Upper lobe of left lung (tissue), 6 donors: ENCODE measurements at places on chromosomes 6 and 20. TPM values are rescaled to one million over a fixed set of nuclear protein-coding genes. Genes with fewer than 3 reads are reported as not detected.
A peak's percentile ranks its signal among the peaks of the same experiment; 100 is the strongest.

DNA sequence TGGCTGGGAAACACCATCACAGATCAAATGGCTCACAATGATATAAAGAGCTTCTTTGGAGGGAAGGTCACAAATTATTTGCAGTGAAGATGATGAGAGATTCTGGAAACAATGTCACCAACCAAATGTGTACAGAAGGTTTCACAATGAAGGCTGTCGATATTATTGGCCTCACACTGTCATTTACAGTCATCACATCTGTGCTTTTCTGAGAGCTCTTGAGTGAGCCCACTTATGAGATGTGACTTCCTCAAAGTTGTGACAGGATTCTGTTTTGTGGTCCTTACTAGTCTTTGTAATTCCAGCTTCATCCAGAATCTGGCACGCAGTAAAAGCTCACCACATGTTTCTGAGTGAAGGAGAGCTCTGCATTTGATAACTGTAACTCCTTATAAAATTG, 133.6 kb downstream of the LMBRD1 start:
- H3K27me3 ChIP-seq, result no peaks in the 10 kb centered on the region
- H3K4me1 ChIP-seq, result no peaks in the 10 kb centered on the region
- H3K36me3 ChIP-seq, result no peaks in the 10 kb centered on the region
- no peak overlapping the region for H3K27ac ChIP-seq
- no peak for DNase-seq
- no peak overlapping the region for H3K4me3 ChIP-seq

GRCh38 chr6:160376445-160376844, 28.3 kb downstream of the SLC22A3 start:
- no peak for DNase-seq
- H3K4me3 ChIP-seq, result no peak overlapping the region
- no peaks in the 10 kb centered on the region for H3K4me1 ChIP-seq
- no peaks in the 10 kb centered on the region for H3K27me3 ChIP-seq
- H3K27ac ChIP-seq, result peak overlapping the region; percentile 52

GRCh38 chr6:13709689-13710551, 1.7 kb downstream of the RANBP9 start:
- peaks cover 18% of the 10 kb centered on the region for H3K4me1 ChIP-seq
- no peak for DNase-seq
- H3K4me3 ChIP-seq, result peak overlapping the region; percentile 88
- peak overlapping the region; percentile 97 for H3K27ac ChIP-seq

Gene PRRC2A
- total RNA-seq, result 80.1 TPM

DNA sequence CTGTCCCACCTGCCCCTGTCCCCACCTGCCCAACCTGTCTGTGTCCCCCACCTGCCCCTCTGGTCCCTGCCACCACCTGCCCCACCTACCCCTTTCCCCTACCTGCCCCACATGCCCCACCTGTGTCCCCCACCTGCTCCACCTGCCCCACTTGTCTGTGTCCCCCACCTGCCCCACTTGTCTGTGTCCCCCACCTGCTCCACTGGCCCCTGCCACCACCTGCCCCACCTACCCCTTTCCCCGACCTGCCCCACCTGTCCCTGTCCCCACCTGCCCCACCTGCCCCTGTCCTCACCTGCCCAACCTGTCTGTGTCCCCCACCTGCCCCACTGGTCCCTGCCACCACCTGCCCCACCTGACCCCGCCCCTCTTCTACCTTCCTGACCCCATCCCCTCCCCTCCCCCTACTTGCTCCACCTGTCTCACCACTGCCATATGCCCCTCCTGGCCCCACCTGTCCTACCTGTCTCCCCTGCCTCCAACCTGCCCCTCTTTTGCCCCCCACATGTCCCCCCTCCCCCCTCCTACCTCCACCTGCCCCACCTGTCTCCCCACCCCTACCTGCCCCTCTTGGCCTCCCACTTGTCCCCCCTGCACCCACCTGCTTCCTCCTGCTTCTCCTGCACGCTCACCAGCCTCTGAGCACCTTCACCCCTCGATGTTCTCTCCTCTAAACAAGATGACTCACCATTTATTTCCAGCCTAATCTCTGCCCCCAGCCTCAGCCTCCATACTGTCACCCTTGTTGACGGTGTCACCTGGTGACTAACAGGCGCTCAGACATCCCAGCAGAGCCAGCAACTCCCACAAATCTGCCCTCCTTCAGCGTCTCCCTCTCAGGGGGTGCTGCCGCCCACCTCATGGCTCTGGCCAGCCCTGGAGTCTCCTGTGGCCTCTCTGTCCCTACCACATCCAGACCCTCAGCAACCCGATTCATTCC, 5.6 kb upstream of the MYT1 start:
- H3K27me3 ChIP-seq, result no peaks in the 10 kb centered on the region
- H3K4me3 ChIP-seq, result no peak overlapping the region
- no peaks in the 10 kb centered on the region for H3K4me1 ChIP-seq
- DNase-seq, result no peak

DNA sequence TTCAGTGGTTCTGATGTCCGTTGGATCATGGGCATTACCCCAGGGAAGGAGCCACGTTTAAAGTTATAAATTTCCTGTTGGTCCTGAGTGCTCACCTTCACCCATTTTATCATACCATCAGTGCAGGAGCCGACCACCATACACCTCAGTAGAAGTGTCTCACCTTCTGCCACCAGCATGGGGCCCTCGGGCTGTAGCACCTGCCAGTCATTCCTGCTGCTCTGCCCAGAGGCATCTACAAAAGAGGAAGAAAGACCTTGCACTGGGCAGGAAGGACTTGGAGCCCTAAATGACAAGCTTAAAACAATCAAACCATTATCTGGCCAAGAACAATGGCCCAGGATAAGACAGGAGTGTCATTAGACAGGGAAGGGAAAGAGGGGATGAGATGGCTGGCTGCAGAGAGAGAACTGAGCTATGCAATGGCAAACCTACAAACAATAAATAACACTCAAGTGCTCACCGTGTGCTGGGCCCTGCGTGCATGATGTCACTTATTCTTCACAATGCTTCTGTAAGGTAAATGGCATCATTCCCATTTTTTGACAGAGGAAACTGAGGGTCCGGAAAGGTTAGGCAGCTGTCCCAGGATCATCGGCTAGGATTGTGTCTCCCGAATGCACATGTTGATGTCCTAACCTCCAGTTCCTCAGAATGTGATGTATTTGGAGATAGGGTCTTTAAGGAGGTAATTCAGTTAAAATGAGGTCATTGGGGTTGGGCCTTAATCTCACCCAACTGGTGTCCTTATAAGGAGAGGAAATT, 11.2 kb downstream of the SIRPB2 start:
- no peak overlapping the region for H3K27ac ChIP-seq
- H3K36me3 ChIP-seq, result no peaks in the 10 kb centered on the region
- no peaks in the 10 kb centered on the region for H3K27me3 ChIP-seq
- DNase-seq, result no peak
- H3K4me3 ChIP-seq, result no peak overlapping the region
- no peaks in the 10 kb centered on the region for H3K4me1 ChIP-seq

GRCh38 chr6:7194657-7195056, 86.9 kb downstream of the RREB1 start:
- H3K27ac ChIP-seq, result no peak overlapping the region
- no peak for DNase-seq
- no peak overlapping the region for H3K4me3 ChIP-seq
- H3K36me3 ChIP-seq, result peaks cover 7% of the 10 kb centered on the region

Gene ATP6V1G2
- total RNA-seq, result 0.55 TPM

DNA sequence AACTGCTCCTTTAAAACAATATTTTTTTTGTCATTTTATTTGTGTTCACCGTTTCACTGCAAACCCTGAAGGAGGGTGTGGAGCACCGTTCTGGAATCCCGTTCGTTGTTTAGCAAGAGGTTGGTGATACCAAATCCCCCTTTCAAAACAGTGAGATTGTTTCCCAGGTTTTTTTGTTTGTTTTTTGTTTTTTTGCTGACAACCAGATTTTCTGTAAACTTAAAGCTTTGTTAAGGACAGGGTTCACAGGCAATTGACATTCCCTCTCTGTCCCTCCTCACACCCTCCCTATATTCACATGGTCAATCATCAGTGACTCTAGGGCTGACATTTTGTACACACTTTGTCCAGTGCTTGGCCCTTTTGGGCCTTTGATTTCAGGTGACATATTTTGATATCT, 21.0 kb upstream of the MROH8 start:
- no peak overlapping the region for H3K4me3 ChIP-seq
- H3K27ac ChIP-seq, result no peak overlapping the region
- H3K4me1 ChIP-seq, result peaks cover 11% of the 10 kb centered on the region
- H3K36me3 ChIP-seq, result peaks cover 59% of the 10 kb centered on the region
- no peaks in the 10 kb centered on the region for H3K27me3 ChIP-seq
- no peak for DNase-seq
